ENCODE measurements at places on chromosomes 7 and 10. TPM values are rescaled to one million over a fixed set of nuclear protein-coding genes. Genes with fewer than 3 reads are reported as not detected.

- DNase-seq: no peak
Observed at GRCh38 chr10:48711830-48712229, 27.2 kb downstream of the WDFY4 start.

GRCh38 chr7:28017372-28017771 is 163.2 kb downstream of the JAZF1 start:
- no peak for DNase-seq

- DNase-seq: no peak
Observed at GRCh38 chr7:20748853-20749252, 37.8 kb downstream of the SP8 start.

DNA sequence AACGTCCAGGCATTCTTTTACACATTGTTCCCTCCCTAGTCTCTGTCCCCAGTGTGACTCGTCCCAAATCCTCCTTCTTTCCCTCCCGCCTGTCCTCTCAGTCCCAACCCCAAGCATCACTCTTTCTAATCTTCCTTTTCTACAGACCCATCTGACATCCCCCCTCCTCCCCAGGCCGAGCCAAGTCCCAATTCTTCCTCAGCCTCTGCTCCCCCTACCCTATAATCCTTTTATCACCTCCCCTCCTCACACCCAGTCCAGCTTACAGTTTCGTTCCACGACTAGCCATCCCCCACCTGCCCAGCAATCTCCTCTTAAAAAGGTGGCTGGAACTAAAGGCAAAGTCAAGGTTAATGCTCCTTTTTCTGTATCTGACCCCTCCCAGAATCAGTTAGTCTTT is 95.1 kb downstream of the MACC1 start:
- no peak for DNase-seq

DNA sequence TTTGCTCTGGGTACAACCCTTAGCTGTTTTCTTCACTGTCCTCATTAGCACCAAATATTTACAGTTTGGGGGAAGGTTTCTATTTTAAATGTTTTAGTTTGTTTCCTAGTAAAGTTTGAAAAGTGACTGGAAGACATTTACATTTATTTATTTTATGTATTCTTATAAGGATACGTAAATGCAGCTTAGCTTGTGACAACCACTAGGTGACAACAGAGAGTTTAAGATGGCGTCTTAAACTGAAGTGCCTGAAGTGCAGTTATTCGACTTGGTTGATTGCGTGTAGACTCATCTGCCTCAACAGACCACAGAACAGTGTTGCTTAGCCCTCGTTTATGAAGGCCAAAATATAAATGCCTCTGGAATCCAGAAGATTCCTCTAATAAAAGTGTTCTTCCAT is 378.2 kb upstream of the MYO3A start:
- no peak for DNase-seq

DNA sequence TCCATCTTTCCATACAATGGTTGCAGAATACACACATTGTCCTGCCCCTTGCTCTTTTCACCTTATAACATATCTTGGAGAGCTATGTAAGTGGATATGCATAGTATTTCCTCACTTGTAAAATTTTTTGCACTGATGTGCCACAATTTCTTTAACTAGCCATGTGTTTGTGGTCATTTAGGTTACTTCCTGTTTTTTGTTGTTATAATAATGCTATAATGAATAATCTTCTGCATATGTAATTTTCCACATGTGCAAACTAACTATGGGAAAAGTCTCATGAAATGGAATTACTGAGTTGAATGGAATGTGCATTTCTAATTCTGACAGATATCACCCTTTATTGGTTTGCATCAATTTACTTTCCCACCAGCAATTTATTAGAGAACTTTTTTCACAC is 2.8 kb downstream of the TAS2R41 start:
- DNase-seq: no peak

DNA sequence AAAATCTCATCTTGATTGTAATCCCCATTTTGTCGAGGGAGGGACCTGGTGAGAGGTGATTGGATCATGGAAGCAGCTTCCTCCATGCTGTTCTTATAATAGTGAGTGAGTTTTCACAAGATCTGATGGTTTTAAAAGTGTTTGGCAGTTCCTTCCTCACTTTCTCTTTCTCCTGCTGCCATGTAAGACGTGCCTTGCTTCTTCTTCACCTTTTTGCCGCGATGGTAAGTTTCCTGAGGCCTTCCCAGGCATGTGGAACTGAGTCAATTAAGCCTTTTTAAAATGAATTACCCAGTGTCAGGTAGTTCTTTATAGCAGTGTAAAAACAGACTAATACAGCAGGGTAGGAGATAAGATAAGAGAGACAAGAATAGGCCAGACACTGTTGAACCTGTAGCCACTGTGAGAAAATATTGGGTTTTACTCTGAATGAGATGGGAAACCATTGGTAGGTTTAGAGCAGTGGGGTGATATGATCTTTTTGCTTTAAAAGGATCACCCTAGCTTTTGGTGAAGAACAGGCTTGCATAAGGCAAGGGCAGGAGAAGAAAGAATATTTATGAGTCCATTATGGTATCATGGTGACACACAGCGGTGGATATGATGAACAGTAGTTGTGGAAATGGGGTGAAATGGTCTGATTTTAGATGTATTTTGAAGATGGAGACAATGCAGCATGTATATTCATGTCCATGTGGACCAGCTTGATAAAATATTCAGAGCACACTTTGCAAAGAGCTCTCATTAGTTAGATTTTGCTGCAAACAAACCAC is 11.5 kb downstream of the OR6B1 start:
- no peak for DNase-seq

GRCh38 chr7:42227541-42227935 is 9.5 kb downstream of the GLI3 start:
- no peak for DNase-seq

Gene CTTNBP2
- not detected for total RNA-seq

Gene CYP3A4
- not detected for total RNA-seq

Gene GJD4
- total RNA-seq: not detected

- no peak for DNase-seq
Observed at GRCh38 chr10:35517431-35518181, 87.5 kb upstream of the GJD4 start.

DNA sequence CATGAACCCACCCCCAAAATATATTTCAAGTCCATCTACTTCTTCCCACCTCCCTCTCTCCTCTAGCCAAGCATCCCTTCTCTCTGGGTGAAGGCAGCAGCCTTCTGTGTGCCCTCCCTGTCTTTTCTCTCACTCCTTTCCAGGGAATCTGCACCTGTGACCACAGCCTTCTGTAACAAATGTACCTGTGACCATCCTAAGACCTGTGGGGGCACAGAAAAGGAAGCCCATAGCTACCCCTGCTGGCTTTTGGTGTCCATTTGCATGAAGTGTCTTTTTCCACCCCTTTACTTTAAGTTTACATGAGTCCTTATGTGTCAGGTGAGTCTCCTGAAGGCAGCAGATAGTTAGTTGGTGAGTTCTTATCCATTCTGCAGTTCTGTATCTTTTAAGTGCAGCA is 2.0 kb upstream of the TBXAS1 start:
- DNase-seq: no peak

Gene SORCS1
- total RNA-seq: not detected

Gene LRMDA
- total RNA-seq: not detected

GRCh38 chr10:63711867-63712716 is 190.9 kb downstream of the REEP3 start:
- DNase-seq: no peak

GRCh38 chr7:12162415-12163113 is 48.5 kb upstream of the TMEM106B start:
- no peak for DNase-seq

Data from activated T-helper 1 cell treated with anti-CD3 and anti-CD28 coated beads, Interleukin-12 subunit alpha, Interleukin-12 subunit beta, Interleukin-2, Interleukin-4 antibody, amounts not matched to agents 30 ng/mL and 10 ng/mL and 1 ng/mL, durations not matched to agents 14 hours and 24 hours and 36 hours (primary cell).